ENCODE measurements at places on chromosomes 11 and 22. TPM values are rescaled to one million over a fixed set of nuclear protein-coding genes. Genes with fewer than 3 reads are reported as not detected.

CARD18 gene
- total RNA-seq: not detected

PKDREJ gene
- total RNA-seq: 0.25 TPM

SFI1 gene
- 10.4 TPM for total RNA-seq

IRAG1 gene
- total RNA-seq: 20.0 TPM

ASRGL1 gene
- 7.7 TPM for total RNA-seq

SCO2 gene
- 1.4 TPM for total RNA-seq

AGBL2 gene
- 0.47 TPM for total RNA-seq

SLC3A2 gene
- total RNA-seq: 40.2 TPM

KRTAP5-9 gene
- not detected for total RNA-seq

DNA sequence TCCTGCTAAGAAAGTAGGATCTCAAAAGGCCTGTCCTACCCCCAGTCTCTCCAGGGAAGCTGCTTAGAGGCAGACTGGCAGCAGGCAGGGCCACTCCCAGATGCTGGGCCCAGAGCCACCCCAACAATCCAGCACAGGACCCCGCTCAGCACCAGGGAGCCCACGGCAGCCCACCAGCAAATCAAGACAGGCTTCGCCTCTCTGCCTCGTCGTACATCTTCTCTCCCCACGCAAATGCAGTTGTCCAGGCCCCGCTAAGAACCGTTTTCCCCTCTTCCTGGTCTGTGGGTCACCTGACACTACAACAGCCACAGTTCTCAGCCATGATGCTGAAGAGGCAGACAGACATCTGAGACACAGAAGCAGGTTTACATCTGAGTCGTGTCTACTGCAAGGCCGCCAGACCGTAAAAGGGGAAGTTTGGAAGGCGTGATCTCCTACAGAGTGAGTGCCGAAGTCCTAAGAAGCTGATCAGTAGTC lies 51.1 kb downstream of the IGSF9B start:
- no peak for DNase-seq

DNA sequence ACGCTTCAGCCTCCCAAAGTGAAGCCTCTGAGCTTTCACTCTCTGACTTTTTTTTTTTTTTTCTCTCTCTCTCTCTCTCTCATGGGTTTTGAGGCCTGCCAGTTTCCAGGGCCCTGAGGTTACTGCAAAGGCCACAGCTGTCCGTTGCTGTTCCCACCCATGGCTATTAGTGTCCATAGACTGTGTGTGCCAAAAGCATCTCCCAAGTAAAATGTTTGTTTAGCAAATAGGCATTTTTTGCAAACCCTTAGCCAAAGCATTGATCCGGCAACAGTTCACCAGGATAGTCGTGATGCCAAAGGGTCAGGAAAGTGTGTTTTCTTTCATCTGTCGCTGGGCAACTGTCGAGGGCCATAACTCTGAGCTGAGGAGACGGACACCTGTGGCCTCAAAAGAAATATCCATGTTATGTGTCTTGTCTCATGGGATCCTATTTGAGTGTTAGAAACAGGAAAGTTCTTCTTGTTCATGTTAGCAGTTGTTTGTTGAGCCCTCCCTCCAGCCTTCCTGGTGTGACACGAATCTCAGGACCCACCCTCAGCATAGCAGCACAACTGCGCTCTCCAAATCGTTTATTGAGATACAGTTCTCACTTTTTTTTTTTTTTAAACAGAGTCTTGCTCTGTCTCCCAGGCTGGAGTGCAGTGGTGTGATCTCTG lies 18.4 kb downstream of the FADS2 start:
- DNase-seq: no peak

- no peak for DNase-seq
Observed at GRCh38 chr22:37117092-37117491, 7.6 kb upstream of the TMPRSS6 start.

DNA sequence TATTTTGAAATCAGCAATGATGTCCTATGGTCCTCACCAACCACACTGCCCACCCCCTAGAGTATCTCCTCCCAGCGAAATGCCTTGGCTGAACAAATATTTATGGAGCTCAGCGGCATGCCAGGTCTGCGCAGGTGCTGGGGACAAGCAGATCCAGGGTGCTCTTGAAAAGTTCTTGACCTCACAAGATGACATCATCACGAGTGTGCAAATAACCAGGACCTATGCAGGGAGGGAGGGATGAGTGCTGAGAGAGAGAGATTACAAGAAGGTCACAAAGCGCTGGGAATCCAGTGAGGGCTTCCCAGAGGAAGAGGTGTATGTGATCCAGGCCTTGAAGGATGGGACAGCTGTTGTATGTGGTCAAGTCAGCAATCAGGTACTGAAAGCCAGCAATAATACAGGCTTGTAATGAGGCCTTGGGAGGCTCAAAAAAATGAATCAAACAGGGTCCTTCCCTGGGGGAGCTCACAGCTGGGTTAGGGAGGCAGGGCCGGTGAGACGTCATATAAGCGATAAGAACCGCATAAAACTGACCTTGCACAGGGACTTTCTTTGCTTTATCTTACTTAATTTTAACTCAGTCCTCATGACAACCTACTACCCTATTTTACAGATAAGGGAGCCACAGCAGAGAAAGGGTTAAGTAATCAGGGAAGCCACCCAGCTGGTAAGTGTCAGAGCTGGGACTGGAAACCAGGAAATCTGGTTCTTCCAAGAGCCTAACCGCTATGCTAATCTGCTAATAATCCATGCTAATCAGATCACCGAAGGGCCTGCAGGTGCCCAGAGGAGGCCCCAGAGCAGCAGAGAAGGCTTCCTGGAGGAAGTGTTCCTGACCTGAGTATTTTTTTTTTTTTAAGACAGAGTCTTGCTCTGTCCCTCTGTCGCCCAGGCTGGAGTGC lies 8.2 kb downstream of the ARRB1 start:
- peak; percentile 44 for DNase-seq

GRCh38 chr11:111230122-111230465 lies 15.4 kb upstream of the POU2AF2 start:
- no peak for DNase-seq

GRCh38 chr11:84833488-84834088 lies 793.6 kb downstream of the DLG2 start:
- no peak for DNase-seq

GRCh38 chr11:19774817-19775580 lies 62.4 kb downstream of the NAV2 start:
- no peak for DNase-seq

GRCh38 chr11:20934516-20934915 lies 265.1 kb downstream of the NELL1 start:
- no peak for DNase-seq

DNA sequence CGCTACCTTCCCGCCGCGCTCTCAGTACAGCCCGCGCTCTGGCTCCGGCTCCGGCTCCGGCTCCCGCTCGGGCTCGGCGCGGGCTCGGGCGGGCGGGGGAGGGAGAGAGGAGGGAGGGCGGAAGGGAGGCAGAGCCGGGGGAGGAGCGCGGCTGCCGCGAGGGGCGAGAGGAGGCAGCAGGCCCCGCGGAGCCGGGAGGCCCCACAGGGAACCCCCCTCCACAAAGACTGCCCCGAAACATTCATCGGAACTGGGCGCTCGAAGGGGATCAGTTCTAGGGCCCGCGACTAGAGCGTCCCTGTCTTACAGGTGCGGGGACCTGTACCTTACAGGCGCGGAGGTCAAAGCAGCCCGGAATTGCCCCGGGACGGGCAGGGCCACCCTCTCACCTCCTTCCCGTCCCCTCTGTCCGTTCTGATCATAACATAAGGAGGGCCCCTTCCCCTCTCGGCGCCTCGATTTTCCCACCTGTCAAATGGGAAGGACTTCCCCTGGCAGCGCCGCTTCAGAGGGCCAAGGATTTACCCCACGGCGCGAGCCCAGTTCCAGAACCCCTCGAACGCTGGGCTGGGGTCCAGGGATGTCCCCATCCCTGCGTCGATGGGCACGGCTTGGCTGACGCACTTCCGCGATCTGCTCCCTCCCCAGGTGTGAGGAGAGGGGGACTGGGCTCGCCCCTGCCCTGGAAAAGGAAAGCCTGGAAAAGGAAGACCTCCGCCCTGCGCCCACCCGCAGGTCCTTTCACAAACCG lies at the start of gene SHISA8:
Gene SHISA8, minus strand, starts transcription at position 40 of the 751 bp plus-strand sequence. CDS start 407 bp downstream, outside the sequence.
- peak; percentile 50 for DNase-seq

DNA sequence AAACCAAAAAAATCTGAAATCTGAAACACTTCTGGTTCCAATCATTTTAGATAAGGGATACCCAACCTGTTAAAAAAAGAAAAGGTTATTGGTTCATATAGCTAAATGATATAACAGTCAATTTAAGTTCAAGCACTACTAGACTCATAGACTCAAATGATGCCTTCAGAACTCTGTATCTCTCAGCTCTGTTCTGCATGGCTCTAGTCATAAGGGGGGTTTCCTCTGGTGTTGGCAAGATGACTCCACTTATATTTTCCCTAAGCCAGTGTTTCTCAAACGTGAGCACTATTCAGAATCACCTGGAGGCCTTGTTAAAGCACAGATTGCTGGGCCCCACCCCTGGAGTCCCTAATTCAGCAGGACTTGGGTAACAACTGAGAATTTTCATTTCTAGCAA lies 11.5 kb upstream of the RRAS2 start:
- DNase-seq: no peak

- DNase-seq: peak; percentile 63
Observed at GRCh38 chr11:130407978-130408377, 20.4 kb downstream of the ADAMTS8 start.

GRCh38 chr22:19981961-19982920 lies 34.4 kb downstream of the ARVCF start:
- DNase-seq: peak; percentile 56

DNA sequence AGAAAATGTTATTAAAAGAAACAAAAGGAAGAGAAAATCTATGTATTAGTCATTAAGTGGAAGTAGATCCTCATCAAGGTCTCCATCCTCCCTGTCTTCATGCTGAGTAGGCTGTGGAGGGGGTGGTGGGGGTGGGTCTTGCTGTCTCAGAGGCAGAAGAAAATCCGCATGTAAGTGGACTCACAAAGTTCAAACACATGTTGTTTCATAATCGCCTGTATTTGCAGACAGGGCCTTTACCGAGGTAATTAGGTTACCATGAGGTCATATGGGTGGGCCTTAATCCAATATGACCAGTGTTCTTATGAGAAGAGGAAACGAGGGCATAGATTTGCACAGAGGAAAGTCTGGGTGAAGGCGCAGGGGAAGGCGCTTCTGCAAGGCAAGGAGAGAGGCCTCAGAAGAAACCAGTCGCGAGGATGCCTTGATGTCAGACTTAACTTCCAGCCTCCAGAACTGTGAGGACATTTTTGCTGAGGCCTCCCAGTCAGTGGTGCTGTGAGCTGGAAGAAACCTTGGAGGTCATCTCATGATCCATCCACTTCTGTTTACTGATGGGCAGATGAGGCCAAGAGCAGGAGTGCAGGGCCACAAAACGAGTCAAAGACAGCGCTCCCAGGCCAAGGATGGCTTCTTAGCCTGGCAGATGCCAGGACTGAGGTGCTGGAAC lies 49.3 kb upstream of the THY1 start:
- no peak for DNase-seq

GRCh38 chr11:116931206-116931953 lies 94.0 kb upstream of the APOA1 start:
- no peak for DNase-seq

DNA sequence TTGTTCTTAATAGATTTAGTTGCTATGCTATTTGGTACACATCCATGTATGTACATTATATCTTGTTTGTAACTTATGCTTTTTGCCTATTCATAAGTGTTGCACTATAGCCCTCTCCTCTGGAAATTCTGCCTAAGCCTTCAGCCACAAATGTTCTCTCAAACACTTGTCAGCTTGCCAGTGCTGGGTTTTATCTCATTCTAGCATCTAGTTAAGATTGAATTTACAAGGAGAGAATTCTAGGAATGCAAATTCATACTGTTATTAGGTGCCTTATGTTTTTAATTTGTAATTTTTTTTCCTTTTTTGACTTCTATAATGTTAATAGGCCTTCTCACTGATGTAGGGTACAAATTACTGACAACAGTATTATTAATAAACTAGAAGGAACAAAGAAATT lies 14.6 kb upstream of the CTSC start:
- no peak for DNase-seq

GRCh38 chr11:43819926-43820325 lies 60.7 kb upstream of the ALKBH3 start:
- DNase-seq: no peak

DNA sequence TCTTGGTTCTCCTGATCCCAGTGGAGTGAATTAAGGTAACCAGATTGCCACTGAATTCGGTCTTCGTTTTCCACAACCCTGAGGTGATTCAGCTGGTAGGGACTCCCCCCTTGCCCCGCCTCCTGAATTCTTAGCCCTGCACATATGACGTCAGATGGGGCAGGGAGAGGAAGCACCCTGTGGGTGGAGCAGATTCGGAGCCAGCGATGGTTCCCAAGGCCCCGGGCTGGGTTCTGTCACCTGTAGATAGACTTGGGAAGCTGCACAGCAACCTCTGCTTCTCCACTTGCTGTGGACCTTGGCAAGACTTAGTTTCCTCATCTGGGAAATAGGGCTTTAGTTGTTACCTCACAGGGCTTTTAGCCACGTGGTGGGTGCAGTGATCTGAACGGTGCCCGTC lies 67.8 kb downstream of the CTTN start:
- no peak for DNase-seq

DNA sequence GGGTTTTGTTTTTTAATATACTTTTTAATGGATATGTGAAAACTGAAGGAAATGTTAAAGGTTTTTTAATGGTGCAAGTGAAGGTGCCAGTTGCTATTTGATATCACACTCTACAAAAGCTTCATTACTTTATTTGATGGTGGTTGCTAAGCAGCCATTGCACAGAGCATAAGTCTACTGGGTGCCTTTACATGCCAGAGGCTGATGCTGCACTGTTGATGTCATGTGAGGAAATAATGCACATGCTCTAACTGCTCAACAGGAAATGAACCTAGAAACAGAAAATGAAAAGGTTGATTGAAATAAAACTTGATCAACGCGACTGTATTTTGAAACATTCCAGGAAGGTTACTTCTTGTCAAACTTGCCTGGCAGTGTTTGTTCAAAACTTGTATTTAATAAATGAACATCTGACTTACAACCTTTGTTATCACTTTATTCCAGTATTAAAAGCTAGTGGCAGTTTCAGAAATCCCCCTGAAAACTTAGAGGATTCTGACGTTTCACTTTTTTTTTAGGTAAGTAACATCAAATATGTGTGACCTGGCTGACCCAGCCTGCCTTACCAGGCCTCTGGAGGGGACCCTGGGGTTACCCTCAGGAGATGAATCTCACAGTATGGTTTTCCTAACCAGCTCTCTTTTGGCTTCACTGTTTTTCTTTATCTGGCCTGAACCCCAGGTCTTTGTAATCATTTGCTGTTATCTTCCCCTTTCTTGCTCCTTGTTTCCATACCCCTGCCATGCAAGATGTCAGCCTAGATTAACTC lies 2.4 kb upstream of the ATP5MG start:
- DNase-seq: no peak

GRCh38 chr11:21460082-21460481 lies 732.8 kb upstream of the ANO5 start:
- DNase-seq: no peak

All from right cardiac atrium (tissue), 5 donors.